ENCODE measurements at places on chromosomes 1 and 21. TPM values are rescaled to one million over a fixed set of nuclear protein-coding genes. Genes with fewer than 3 reads are reported as not detected.
A peak's percentile ranks its signal among the peaks of the same experiment; 100 is the strongest.

GRCh38 chr1:6445062-6445763 is 20.6 kb downstream of the ESPN start:
- DNase-seq: peak; percentile 28

- no peak for DNase-seq
Observed at GRCh38 chr1:85363521-85363920, 87.1 kb upstream of the BCL10 start.

DNA sequence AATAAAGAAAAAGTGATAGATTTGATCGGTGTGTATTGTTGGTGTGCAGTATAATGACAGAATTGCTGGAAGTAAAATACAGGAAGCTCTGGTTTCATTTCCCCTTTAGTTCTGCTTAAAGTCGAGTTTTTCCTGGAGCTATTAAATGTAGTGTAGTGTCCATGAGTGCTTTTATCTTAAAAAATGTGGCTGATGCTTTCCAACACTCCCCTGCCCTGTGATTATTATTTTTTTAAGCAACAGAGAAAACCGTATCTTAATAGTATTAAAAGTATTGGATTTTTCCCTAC is 1.1 kb downstream of the LGALS8 start:
- DNase-seq: no peak

DNA sequence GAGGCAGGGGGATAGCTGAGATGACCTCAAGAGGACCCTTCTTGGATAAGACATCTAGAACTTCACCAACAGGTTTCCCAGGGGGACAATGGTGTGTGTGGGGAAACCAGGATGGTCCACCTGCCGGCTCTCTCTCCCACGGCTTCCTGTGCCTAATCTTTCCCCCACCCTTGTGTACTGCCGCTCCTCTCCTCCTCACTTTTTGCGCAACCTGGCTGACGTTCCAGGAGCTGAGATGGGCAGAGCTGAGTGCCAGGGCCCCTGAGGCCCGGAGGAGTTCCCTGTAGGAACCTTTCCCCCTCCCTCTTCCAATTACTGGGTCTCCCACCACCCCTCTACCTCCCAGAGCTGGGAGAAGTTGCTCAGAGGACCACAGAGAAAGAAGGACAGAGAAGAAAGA is 6.9 kb downstream of the SLC26A9 start:
- DNase-seq: no peak

- DNase-seq: no peak
Observed at GRCh38 chr1:61869691-61870109, 127.4 kb downstream of the PATJ start.

- peak; percentile 86 for DNase-seq
Observed at GRCh38 chr1:239386453-239387303, at the start of gene CHRM3. TSS of gene CHRM3 (plus strand) at chr1:239386568. CDS start at chr1:239907452, 520,884 bp downstream.

DNA sequence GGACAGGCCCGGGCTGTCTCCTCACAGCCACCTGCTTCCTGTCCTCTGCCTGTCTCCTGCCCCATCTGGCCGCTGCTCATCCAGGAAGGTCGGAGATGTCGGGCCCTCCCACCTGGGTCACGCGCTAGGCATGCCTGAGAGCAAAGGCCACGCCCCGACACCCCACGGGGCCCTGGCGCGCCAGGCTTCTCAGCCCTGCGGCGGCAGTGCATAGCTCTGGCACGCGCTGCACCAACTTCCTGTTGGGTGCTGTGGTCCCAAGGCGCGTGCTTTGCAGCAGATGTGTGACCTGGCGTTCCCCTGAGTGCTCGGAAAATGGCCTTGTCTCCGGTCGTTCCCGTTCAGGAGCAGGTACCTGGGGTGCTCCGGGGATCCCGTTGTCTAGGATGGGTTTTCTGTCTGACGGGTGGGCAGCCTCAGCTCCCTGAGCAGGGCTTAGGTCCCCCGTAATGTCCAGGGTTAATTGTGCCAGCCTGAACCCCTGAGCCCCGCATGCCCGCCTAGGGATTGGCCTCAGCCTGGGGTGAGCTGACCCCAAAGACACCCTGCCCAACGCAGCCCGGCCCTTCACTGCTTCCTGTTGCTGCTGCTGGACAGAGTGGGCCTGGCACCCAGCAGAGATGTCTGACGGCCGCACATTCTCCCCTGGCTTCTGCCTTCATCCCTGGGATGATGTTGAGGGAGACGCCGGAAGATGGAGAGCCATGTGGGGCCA is 19.4 kb upstream of the KCNAB2 start:
- peak; percentile 50 for DNase-seq

GRCh38 chr1:34444516-34444915 is 267.8 kb downstream of the C1orf94 start:
- DNase-seq: no peak

GRCh38 chr1:169949139-169949538 is 55.4 kb upstream of the SCYL3 start:
- no peak for DNase-seq

- no peak for DNase-seq
Observed at GRCh38 chr1:77342745-77343144, 60.9 kb downstream of the AK5 start.

DNA sequence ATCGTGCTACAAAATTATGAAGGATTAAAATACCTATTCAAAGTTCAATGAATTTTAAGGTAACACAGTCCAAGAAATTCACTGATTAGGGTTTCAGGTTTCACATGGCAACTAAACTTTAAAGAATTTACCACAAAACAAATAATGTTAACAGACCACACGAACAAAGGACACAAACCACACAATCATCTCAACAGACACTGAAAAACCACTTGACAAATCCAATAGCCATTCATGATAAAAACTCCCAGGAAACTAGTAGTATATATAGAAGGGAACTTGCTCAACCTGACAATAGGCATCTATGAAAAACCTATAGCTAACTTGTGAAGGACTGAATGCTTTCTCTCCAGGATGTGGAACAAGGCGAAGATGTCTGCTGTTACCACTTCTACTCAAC is 21.1 kb upstream of the SH2D5 start:
- no peak for DNase-seq

DNA sequence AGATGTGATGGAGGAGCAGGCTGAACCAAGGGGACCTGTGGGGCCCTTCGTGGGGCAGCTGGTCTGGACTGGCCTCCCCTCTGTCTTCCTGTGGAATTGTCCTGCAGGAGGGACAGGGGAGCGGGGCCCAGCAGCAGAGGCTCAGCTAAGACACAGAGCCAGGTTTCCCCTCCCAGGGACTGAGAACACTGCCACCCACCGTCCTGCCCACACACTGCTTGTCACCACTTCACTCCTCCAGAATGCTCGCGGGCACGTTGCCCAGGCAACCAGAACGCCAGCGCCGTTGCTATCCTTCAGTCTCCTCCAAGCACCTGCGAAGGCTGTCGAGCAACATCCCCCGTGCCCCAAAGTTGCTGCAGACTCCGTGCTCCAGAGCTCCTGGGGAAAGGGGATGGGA is 46.4 kb downstream of the AJAP1 start:
- DNase-seq: no peak

- no peak for DNase-seq
Observed at GRCh38 chr1:5198328-5198727, 543.9 kb downstream of the AJAP1 start.

DNA sequence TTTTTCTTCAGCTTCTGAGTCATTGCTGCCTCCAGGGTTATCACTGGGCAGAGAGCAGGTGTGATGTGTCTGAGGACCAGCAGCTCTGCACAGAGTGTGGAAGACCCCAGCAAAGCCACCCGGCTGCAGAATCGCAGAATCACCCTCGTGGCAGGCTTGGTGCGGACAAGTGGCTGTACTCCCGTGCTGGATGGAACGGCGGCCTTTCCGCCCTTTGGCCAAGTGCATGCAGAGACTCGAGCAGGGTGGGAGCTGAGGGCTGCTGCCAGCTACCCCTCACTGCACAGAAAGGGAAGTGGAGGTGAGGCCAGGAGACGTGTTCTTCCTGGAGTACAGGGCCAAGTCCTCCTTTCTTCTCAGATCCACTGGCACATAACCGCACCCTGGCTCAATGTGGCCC is 162.5 kb downstream of the PCBP3 start:
- no peak for DNase-seq

DNA sequence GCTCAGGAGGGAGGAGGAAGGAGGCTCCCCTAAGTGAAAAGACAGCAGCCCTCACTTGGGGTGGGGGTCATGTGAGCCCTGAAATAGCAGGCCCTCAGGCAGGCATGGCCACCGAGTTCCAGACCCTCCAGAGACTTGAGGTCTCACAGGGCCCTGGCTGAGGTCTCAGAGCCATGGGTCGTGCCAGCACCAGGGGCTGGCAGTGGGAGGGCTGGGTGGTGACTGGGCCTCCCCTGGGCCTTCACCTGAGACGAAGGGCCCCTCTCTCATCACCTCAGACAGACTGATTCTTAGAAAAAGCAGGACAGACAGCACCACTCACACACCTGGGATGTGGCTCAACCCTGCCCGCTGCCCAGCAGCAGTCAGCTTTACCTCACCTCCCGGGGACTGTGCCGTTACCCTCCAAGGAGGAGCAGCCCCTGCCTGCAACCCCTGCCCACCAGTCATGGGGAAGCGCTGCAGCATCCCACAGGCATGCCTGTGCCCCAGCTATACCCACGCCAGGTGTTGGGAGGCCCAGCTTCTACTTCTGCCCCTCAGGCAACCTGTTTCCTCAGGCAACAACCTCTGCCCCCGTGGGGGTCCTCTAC is 42.6 kb upstream of the LRP8 start:
- DNase-seq: no peak

DNA sequence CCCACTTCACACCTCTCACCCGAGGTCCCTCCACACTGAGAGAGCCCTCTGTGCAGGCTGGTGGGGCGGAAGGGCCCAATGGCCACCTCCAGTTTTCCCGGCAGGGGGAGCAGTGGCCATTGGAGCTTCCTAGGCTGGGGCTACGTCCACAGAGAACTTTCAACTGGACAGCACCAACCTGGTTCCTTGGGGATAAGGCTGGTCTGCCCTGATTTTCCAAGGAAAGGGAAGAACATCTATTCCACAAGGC is 20.3 kb upstream of the LAPTM5 start:
- no peak for DNase-seq

GRCh38 chr1:200979574-200980451 is 43.7 kb downstream of the KIF21B start:
- no peak for DNase-seq

DNA sequence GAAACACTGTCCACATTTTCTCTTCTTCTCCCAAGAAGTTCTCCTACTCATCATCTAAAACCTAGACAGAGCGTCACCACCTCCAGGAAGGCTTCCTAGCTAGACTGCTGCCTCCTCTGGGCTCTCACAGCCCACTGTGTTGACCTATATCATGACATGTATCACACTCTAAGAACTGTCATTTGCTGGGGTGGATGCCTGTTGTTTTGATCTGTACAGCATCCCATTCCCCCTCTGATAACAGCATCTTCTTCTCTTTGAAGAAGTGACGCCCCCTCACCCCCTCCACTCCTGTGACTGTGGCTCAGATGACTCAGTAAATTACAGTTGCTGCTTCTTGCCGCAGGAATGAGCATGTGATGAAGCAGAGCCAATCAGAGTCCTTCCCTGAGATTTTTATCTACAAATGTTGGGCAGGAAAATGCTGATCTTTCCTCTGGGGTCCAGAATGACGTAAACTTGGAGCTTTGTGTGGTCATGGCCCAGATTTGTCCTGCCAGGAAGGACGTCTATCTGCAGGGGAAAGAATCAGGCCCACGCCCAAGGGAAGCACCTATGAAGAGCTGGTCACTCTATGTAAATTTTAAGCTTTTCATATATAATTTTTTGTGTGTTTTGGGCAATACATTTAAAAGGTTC is 28.0 kb upstream of the FOXO6 start:
- no peak for DNase-seq

DNA sequence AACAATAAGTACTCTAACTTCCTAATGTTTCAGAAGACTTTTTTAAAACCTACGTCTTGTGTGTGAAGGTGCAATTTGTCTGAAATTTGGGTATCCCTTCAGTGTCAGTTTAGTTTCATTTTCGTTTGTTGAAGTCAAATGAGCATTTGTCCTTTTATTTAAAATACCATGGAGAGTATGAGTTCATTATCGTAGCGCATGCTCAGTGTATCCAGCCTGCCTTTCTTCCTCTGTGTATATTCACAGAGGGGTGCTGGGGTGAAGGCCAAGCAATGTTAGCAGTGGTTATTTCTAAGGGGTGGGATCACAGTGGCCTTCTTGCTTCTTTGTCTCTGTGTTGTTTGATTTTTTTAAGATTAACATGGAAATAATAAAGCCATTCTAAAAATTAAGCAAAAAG is 43.2 kb downstream of the CNN3 start:
- no peak for DNase-seq

GRCh38 chr1:175597969-175598765 is 145.2 kb downstream of the TNR start:
- no peak for DNase-seq

GRCh38 chr1:162182090-162182489 is 112.6 kb downstream of the NOS1AP start:
- no peak for DNase-seq

DNA sequence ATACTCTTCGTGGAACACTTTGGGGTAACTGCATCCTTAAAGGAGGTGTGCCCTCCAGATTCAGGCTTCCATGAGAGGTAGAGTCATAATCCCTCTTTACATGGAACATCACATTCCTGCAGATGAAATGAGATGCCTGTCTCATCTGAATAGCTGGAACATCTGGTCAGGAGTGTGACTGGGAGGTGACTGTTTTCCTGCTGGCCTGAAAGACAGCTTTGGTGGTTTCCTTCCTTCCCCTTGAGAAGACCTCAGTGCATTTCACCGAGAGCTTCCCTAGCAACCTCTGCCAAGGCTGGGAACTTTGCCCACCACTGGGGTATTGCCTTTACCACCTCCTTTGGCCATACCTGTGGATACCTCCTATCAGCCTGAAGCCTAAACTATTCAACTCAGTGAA is 46.7 kb upstream of the GUCA2A start:
- no peak for DNase-seq

DNA sequence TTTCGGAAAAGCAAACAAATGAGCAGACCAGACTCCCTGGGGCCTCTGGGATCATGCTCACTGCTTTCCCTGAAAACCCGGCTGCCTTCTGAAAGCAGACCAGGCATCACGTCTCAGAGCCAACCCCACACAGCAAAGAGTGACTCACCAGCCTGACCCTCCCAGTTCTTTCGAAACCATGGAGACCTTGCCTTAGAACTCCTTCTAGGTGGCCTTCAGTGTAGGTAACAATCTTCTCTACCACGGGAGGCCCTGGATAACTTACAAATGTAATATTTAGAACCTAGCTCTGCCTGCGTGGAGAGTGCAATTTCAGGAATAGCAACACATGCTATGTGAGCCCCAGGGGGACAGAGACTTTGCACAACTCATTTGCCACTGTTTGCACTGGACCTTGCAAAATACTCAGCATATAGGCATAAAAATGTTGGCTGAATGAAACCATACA is 105.2 kb downstream of the SUSD4 start:
- peak; percentile 15 for DNase-seq

GRCh38 chr1:42328916-42329496 is 6.0 kb downstream of the FOXJ3 start:
- no peak for DNase-seq

GRCh38 chr1:244239261-244239770 is 188.2 kb downstream of the ZBTB18 start:
- DNase-seq: no peak

The NMNAT2 gene
- total RNA-seq: 5.3 TPM

The TMCO1 gene
- total RNA-seq: 120 TPM

The MIER1 gene
- total RNA-seq: 31.1 TPM

The FMN2 gene
- total RNA-seq: 7.5 TPM

The ALX3 gene
- not detected for total RNA-seq

The FAM3B gene
- total RNA-seq: not detected

The KIF17 gene
- 0.25 TPM for total RNA-seq

The PRR9 gene
- not detected for total RNA-seq

The IL6R gene
- 4.9 TPM for total RNA-seq

The B4GALT2 gene
- 46.2 TPM for total RNA-seq

The WDR3 gene
- total RNA-seq: 27.9 TPM

The TESK2 gene
- 0.52 TPM for total RNA-seq

All from NCI-H460 (cell line).